Hematopoietic multipotent progenitor cell treated with erythropoietin and hydrocortisone succinate and interleukin-3 and kit ligand, for 15 days (in vitro differentiated cells): ENCODE measurements at places on chromosomes 5 and 9.

DNA sequence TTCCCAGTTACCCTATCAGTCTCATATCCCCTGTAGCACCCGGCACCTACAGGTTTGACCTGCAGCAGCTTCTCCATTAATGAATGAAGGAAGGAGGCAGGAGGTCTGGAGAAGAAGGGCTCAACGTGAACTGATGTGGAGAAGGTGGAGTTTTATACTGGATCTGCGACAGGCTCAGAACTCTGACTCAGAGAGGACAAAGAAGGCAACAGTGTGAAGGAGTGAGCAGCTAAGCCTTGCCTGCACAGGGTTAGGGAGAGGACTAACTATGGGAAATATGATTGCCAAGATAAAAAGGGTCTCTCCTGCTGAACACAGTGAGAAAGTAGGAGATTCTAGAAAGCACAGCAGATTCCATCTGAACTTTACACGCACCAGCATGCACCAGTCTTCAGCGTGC, 23.6 kb downstream of the RASEF start:
- no peak for DNase-seq

GRCh38 chr5:173496129-173496882, 120.1 kb downstream of the BOD1 start:
- no peak for DNase-seq

GRCh38 chr5:79961716-79962574, 29.1 kb downstream of the MTX3 start:
- no peak for DNase-seq

DNA sequence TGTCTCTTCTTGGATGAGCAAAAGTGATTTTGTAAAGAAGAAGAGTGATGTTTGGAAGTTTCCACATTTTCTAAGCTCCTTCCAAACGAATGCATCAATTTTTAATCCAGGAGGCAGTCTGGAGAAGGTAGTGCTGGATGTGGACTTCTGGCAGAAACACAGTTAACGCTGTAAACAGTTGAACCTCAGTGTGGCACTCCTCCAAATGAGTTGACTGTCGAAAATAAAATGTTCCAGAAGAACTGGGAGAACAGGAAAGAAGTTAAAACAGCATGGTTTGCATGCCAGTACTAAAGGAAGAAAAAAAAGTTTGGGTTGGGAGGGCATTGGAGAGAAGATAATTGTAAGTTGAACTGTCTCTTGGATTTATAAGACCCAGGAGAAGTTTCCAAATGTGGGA, 6.5 kb downstream of the ZNF462 start:
- no peak for DNase-seq

GRCh38 chr9:125137200-125137599, 6.1 kb downstream of the SCAI start:
- DNase-seq: no peak

- DNase-seq: no peak
These were observed 94.3 kb downstream of the ZNF354C start for GRCh38 chr5:179154346-179154990.

DNA sequence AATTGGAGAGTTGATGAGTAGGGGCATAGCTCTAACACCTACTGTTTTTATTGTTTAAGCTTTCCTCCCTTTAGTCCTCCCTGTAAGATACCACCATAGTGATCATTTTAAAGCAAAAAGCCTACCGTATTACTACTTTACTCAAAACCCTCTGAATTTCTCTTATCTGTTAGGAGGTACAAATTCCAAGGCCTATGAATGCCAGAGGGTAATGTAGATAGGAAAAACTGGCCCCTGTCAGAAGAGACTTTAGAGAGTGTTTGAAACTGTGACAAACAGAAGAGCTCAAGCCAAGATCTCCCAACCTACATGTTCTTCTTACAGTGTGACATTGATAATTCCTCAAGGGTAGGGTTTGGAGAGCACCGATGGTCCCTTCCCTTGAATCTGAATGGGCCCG, 7.2 kb upstream of the SLC44A1 start:
- no peak for DNase-seq

DNA sequence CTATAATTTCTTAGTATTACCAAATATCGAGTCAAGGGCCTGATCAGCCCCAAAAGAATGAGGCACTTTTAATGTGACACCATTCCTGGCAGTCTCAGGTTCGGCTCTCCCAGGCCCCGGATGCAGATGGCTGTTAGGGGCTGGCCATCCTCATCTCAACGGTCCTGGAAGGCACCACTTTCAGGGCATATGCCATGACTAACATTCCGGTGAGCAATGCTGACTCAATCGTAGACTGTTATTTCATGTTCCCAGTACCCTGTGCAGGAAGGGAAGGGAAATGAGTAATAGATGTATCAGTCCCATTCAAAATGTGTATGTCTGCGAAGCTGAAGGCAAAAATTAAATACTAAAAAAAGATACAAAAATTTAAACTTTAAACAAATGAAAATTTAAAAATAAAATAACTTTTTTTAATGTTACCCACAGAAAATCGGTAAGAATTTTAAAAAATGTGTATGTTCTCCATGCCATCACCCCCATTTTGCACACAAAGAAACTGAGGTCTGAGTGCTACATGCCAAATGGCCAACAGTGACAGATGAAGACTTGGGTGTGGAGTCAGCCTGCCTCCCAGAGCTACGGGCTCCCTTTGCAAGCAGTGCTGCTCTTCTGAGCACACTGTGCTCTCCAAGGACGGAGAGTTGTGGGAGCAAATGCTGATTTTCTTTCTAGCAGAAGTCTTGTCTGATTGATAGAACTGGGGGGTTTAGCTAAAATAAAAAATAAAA, 79.0 kb downstream of the GLDC start:
- DNase-seq: no peak

- DNase-seq: no peak
These were observed 330.3 kb downstream of the CAAP1 start for GRCh38 chr9:26562338-26562737.
